Neural crest cell (in vitro differentiated cells): ENCODE measurements at places on chromosomes 7 and 10.

DNA sequence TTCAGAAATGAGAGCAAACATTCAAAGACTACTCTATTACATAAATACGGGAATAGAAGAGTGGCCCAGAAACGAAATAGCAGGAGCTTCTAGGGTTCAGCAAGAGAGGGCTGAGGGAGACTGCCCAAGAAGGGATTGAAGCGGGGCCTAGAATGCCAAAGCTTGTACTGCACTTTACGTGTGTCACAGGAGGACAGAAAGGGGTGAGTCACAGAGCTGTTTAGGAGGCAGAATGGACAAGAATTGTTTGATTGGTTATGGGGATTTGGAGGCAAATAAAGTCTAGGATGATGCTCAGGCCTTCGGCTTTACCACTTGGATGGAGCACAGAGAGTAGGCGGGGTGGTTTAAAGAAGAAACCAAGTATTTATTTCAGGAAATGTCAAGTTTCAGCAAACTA, 11.3 kb upstream of the FXYD4 start:
- DNase-seq, result no peak
- H3K27me3 ChIP-seq, result no peaks in the 10 kb centered on the region
- peaks cover 18% of the 10 kb centered on the region for H3K4me1 ChIP-seq
- H3K27ac ChIP-seq, result no peak overlapping the region
- H3K4me3 ChIP-seq, result peak overlapping the region; percentile 32

- H3K4me1 ChIP-seq, result peaks cover 5% of the 10 kb centered on the region
- H3K4me3 ChIP-seq, result no peak overlapping the region
- DNase-seq, result no peak
- no peak overlapping the region for H3K27ac ChIP-seq
- no peaks in the 10 kb centered on the region for H3K36me3 ChIP-seq
Measured at GRCh38 chr7:150746921-150747320, 9.7 kb downstream of the GIMAP5 start.

- no peak overlapping the region for H3K4me3 ChIP-seq
- DNase-seq, result no peak
- no peaks in the 10 kb centered on the region for H3K27me3 ChIP-seq
- H3K4me1 ChIP-seq, result peaks cover 13% of the 10 kb centered on the region
- no peak overlapping the region for H3K27ac ChIP-seq
Measured at GRCh38 chr7:148773334-148773733, 74.6 kb downstream of the CUL1 start.

DNA sequence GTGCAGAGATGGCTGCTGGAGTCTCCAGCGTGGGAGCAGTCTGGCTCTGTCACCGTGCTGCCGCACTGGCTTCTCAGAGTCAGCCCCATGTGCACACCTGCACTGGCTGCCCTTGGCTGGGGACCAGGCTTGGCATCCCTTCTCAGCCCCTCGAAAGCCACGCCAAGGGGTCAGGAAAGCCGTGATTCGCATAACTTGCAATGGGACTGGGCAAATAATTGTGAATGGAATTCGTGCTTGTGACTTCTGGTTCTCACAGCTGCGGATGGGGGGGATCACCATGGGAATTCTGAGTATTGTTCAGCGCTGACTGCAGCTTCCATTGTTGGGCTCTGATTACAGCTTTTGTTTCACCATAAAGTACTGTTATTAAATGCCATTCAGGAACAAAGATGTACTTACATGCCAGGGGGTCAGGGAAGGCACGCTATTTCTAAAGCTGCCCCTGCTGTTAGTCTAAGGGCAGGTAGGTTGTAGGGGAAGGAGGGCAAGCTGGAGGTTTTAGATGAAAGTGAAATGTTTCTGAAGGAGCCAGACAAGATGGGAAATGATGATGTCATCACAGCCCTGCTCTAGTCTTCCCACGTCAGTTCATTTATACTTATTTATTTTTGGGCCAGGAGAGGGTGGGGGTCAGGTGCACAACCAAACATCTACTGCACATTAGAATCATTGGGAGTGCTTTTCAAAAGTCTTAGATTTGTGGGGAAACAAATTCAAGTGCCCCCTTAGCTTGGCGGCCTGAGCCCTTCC, 5.8 kb upstream of the PLEKHA1 start:
- H3K4me3 ChIP-seq, result no peak overlapping the region
- no peak for DNase-seq
- peaks cover 5% of the 10 kb centered on the region for H3K36me3 ChIP-seq
